ENCODE measurements at places on chromosomes 12 and 14.

GRCh38 chr12:100498141-100498540 lies 24.5 kb downstream of the NR1H4 start:
- no peak for DNase-seq

GRCh38 chr12:114976372-114976771 lies 292.4 kb upstream of the TBX3 start:
- no peak for DNase-seq

GRCh38 chr12:13534645-13535398 lies 338.3 kb downstream of the EMP1 start:
- DNase-seq: no peak

DNA sequence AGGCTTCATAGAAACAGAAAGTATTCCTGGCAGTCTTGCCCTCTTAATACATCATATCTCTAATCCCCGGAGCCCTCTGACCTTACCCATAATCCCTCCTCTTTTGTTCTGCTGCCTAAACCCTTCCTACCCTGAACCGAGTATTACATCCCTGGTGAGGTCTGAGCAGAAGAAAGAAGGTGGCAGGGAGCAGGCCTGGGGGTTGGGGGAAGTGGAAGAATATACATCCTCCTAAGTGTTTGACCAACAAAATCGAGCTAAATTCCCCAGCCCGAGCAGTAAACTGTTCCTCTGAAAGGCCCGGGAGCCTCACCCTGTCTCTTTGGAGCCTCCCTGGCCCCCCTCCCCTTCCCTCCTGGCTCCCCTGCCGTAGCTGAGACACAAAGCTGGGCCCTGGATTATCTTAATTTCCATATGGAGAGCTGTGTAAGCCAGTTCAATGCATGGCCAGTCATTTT lies 192.6 kb upstream of the LHX5 start:
- DNase-seq: no peak

DNA sequence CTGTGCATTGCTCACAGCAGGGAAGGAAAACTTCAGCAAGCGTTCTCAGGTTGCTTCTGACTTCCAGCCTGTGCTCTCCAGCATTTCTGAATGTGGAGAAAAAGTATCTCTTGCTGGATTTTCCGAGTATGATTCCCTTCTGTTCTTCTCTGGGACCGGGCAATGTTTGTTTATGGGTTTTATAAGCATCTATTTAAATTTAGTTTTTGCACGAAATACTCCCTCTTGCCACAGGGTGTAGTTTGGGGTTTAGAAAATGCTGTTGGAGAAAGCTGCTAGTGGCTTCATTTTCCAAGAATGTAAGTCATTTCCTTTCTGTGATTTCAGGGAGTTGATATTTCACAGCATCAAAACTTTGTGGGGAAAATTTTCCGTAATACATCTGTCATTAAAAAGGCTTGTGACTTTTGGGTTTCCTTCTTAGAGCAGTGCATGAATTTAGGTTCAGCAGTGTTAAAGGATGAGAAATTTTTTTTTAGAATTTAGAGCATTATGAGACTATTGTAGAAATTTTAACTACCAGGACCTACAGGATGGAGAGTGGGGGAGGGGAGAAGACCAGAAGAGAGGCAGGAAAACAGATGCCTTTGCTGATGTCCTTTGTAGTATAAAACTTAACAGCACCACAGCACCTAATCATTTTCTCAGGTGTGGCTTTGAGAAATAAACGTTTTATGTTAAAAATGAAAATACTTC lies 1.5 kb downstream of the FRMD6 start:
- peak; percentile 65 for DNase-seq

DNA sequence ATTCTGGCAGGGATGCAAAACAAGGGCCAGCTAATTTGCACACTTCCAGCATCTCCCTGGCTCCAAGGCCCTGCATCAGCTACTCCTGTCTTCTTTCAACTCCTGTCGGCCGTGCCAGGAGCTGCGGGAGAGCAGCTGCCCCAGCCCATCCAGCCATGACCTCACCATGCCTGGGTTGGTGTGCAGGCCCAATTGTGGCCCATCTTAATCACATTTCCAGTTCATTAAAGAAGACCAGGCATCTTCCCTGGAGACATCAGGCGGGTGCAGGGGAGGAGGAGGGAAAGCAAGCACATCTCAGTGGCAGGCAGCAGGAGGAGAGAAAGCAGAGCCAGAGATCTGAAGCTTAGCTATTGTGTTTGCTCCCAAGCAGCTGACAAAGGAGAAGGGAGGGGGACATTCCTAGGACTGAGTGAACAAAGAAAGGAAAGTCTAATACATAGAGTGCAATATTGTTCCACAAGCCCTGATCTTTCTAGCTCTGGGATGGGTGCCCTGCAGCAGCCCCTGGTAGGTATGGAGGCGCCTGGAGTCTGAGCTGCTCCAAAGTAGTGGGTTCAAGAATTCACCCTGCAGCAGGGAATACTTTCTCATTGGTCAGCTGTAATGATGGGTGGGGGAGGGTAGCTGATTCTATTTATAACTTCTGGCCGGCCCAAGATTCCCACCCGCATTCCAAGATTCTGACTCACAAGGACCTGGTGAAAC lies 40.1 kb downstream of the VWF start:
- DNase-seq: no peak

GRCh38 chr12:5440978-5441377 lies 9.1 kb downstream of the NTF3 start:
- no peak for DNase-seq

- no peak for DNase-seq
These were observed 87.2 kb upstream of the NCOR2 start for GRCh38 chr12:124654666-124655047.

- no peak for DNase-seq
These were observed 8.0 kb downstream of the IL22 start for GRCh38 chr12:68245180-68246021.

- peak; percentile 35 for DNase-seq
These were observed at the start of gene ESPL1 for GRCh38 chr12:53267999-53268629. TSS of gene ESPL1 (plus strand) at chr12:53268299. CDS start at chr12:53268767, 468 bp downstream.

All from HS-5 (cell line).